GM18507 (cell line): ENCODE measurements at places on chromosomes 5 and 9.

DNA sequence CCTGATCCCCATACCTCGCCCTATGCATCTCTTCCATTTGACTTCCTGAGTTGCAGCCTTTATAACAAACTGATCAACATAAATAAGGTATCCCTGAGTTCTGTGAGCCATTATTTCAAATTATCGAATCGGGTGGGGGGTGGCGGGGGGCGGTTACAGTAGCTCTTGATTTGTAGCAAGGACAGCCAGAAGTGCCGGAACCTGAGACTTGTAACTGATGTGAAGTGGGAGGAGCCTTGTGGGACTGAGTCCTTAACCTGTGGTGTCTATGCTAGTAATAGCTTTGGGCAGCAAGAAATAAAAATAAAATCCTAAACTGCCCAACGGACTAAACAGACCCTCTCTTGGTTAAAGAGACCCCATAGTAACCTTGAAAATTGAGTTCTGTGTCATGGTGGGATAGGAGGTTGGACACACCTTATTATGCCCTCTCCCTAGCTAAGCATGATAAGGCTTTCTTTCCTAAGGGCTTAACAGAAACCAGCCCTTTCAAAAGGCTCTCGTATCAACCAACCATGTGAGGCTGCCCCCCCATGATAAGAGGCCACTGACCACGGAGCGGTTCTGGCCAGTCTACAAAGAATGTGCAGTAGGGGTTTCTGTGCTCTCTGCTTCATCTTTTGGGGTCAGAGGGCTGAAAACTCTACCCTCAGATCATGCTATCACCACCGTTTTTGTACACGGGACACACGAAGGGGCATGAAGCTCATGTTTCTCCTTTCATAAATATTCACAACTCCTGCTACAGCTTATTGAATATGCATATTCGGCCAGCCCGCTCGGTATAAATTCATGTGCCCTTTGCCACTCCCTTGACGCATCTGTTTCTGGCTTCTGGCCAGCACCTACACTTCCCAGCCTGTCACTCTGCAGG lies 39.5 kb upstream of the IQGAP2 start:
- DNase-seq, result no peak

DNA sequence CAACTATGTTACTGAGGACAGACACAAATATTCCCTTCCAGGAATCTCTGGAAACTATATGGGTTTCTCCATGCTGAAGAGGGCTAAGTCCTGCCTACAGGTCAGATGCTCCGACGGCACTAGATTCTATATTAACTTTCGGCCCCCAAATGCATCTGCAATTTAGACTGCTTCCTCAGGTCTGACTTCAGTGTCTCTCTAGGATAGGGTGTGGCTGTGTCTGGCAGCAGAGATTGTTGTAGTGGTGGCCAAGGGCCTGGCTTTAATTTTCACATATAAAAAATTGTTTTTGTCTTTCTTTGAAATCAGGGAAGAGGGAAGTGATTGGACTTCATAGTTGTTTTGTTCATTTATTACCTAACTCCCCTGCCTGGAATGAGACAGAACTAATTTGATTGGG lies 101.8 kb downstream of the PJA2 start:
- DNase-seq, result no peak

DNA sequence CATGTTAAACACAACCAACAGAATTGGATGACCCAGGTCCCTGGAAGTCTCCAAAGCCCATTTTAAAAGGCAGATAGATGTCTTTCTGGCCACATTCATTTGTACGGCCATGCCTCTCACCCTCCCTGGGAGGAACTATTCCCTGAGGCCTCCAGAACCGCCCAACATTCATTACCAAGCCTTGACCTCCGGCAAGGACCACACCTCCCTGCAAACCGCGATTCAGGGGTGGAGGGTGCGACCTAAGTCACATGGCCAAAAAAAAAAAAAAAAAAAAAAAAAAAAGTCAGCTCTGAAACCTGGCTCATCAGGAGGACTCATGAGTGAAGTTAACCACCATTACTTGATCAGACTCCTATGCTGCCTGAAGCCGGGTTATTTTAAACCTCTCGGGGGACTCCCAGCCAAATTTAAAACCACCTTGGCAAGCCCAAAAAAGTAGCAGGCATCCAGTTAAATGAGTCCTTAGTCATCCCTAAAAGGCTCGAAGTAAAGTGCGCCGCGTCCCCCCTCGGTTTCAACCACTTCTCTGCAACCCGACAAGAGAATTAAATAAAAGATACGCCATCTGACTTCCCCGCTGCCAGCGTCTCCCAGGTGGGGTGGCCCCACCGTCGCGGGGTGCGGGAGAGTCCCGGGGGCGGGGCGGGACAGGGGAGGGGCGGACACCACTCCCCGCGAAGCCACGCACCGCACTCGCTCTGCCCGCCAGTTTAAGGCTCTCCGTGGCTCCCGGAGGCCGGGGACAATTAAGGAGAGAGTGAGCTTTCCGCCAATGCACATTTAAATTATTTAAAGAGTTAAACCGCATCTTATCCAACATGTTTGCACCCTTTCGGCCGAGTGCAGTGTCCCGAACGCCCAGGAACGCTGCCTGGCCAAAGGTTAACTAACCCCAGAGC lies 2.3 kb downstream of the KLF9 start:
- no peak for DNase-seq

DNA sequence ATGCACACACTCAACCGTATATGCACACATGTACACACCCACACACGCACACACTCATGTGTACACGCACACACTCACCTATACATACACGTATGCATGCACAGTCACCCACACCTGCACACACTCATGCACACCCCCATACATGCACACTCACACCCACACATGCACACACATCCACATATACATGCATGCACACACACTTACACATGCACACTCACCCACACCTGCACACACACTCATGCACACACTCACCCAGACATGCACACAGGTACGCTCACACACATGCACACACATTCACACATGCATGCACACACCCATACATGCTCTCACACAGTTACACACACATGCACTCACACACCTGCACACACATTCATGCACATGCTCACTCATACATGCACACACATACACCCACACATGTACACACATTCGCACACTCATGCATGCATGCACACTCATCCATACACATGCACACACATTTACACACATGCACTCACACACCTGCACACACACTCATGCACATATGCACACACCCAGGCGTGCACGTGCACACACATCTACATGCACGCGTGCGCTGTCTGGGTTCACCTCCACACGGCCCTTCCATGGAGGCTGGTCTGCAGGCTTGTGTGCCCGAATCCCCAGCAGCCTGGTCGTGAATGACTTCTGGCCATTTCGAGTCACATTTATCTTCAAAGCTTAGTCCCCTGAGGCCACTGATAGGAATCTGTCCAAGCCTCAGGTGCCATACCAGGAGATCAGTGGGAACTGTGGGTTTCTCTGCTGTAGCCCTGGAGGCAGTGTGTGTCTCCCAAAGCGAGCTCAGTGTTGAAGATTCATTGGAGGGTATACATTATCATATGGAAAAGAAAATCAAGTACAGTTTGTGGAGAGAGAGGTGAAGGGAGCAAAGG lies 103.0 kb downstream of the COL5A1 start:
- no peak for DNase-seq

DNA sequence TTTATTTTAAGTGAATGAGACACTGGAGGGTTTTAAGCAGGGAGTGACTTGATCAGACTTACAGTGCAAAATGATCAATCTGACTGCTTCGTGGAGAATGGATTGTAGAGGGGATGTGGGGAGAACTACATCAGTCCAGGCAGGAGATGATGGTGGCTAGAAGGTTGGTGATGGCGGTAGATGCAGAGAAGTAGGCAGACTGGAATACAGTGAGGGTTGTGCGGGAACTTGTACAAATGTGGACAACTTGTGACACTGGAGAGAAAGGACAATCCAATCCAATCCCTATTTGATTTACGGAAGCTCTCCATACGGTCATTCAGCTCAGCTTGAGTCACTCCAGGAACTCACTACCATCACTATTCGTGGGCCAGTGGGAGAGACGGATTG lies 593 bp downstream of the TIGD6 start:
- DNase-seq, result no peak

DNA sequence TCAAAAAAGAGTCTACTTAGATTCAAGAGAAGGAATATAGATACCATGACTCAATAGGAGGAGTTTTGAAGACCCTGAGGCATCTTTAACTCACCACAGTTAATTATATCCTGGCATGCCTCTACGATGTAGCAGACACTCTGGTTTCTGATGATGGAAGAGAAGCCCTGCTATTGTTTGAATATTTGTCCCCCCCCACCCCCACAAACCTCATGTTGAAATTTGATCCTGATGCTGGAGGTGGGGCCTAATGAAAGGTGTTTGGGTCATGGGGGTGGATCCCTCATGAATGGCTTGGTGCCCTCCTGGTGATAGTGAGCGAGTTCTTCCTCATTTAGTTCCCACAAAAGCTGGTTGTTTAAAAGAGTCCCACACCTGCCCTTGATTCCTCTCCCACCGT lies 147.9 kb upstream of the TBCA start:
- no peak for DNase-seq

- DNase-seq, result no peak
Observed at GRCh38 chr9:128062846-128063831, 4.0 kb downstream of the NAIF1 start.

- no peak for DNase-seq
Observed at GRCh38 chr5:57157131-57157530, 16.7 kb upstream of the GPBP1 start.

GRCh38 chr9:115445655-115446054 lies 327.7 kb upstream of the TNC start:
- no peak for DNase-seq

DNA sequence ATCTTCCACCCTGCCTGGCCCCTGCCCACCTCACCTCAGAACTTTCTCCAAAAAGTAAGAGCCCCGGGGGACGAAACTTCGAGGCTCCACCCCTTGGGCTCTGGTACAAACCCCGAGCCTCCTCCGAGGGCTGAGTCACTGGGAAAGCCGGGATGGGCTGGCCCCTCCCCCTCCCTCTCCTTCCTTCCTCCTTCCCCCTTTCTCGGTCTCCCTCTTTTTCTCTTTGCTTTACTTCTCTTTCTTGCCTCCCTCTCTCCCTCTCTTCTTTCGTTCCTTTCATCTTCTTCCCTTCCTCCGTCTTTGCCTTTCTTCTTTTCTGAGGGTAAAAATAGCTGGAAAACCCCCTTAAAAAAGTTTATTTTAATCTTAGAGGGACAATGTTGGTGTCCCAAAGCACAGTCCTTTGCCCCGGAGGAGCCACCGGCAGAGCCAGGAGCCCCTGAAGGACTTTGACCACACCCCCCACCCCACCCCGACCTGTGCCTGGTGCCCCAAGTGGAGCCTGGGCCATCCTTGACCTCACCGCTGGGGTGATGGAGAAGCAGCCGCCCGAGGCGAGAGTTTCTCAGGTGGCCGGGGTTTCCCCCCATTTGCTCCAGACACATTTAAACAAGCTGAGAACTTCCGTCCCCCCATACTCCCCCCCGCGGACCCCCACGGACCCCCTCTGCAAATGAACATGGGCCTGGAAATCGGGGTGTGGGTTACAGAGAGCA lies 5.7 kb upstream of the NOTCH1 start:
- no peak for DNase-seq

GRCh38 chr9:99054581-99054980 lies 50.3 kb upstream of the TGFBR1 start:
- no peak for DNase-seq

DNA sequence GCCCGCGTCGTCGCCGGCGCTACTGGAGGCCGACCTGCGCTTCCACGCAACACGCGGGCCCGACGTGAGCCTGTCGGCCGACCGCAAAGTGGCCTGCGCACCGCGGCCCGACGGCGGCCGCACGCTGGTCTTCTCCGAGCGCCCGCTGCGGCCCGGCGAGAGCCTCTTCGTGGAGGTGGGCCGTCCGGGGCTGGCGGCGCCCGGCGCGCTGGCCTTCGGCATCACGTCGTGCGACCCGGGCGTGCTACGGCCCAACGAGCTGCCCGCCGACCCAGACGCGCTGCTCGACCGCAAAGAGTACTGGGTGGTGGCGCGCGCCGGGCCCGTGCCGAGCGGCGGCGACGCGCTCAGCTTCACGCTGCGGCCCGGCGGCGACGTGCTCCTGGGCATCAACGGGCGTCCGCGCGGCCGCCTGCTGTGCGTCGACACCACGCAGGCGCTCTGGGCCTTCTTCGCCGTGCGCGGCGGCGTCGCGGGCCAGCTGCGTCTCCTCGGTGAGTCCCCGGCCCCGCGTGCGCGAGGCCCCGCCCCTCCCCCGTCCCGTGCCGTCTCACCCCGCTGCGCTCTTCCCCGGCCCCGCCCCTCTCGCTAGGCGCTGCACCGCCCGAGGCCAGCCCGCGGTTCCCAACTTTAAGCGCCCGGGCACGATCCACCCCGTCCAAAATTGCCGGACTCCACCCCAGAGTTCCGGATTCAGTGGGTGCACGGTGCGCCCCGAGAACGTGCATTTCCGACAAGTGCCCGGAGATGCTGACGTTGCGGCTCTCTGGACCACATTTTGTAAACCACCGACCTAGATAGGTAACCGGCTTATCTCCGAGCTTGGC lies 42.8 kb downstream of the NEURL1B start:
- DNase-seq, result no peak

GRCh38 chr5:50653946-50654345 lies 12.5 kb upstream of the PARP8 start:
- no peak for DNase-seq

DNA sequence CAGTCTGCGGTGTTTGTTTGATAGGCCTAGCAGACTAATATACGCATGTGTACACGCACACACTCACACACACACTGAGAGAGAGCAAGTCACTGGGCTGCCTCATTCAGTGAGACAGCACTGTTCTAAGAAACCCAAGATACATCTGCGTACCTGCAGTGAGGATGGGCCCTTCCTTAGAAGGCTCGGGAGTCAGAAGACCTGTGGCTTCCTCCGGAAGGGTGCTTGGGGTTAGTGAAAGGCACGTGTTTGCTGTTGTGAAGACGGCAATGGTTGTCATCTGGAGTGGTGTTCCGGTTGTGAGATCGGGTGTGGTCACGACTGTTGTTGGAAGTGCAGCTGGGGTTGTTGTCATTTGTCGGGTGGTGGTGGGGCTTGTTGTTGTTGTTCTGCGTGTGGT lies 11.7 kb downstream of the TIMD4 start:
- DNase-seq, result no peak

DNA sequence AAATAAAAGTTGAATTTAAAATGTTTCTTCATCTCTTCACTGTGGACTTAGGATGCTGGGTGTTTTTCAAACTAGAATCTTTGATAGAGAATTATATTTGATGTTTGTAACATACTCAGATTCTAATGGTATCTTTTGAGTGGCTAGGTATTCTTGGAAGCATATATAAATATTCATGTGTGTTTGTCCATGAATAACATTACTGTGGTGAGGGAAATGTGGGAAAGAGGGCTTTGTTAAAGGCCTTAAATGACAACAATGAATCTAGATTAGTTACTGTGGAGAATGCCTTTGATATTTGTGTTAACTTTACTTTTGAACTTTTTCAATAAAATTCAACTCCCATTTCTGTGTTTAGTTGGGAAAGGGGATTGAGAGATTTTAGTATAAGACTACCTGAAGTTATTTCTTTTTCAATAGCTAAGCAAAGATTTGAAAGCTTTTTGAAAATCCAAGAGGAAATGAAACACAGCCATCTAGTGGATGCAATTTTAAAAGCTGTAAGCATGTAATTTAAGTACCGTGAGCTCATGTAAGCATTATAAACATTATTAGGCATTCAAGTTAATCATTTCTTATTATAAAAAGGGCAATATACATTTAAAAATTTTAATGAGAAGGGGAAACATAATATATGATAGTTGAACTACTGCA lies 69.6 kb downstream of the CCDC171 start:
- DNase-seq, result no peak

GRCh38 chr5:17289681-17290539 lies 72.5 kb downstream of the BASP1 start:
- DNase-seq, result no peak
